GM18507 (cell line): ENCODE measurements at places on chromosomes 3 and 15.

- DNase-seq = no peak
These were observed 660.9 kb upstream of the CBLB start for GRCh38 chr3:106529738-106530137.

DNA sequence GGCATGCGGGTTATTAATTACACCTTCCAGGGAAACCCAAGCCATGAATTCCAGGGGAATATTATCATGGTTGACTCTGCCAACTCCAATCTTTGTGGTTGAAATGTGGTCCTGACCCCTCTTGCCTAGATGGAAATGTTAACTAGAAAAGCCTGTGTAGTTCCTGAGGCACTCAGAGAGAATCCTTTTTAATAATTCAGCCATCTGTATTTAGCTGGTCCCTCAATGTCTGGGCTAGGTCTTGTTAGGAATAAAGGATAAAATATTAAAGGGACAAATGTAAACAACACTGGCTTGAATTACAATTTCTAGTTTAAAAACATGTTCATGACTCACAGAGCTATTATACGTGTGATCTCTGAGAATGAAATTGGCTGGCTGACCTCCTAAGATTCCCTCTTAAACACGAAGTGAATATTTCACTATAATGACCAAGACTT is 435.2 kb upstream of the SUCLG2 start:
- DNase-seq = no peak

- no peak for DNase-seq
These were observed 102.4 kb upstream of the LRIG1 start for GRCh38 chr3:66603151-66603611.

DNA sequence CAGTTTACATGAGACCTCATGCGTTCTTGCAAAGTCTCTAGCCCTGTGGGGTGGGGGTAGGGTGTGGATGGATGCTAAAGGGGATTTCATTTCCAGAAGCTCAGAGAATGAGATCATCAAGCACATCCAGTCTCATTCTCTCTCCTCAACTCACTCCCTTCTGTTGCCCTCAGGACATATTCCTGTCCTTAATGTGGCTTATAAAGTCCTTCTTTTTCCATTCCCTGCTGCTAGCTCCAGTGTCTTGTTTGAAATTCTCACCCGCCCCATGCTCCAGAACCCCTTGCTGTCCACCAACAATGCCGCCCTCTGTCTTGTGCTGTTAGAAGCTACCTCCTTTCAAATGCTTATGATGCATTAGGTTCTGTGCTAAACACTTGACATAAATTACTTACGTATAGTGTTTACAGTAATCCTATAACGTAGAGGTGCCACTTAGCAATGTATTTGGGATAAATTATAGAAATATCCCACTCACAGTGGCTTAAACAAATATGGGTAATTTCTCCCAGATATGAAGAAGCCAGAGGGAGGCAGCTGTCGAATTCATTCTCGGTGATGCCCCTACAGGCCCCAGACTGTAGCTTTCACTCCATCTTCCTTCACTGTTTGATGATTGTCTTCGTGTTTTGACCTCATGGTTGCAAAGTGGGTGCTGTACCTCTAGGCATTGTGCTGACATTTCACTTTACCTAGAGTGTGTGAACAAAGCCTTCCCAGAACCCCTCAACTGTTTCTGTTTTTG is 273.1 kb upstream of the TBL1XR1 start:
- no peak for DNase-seq

DNA sequence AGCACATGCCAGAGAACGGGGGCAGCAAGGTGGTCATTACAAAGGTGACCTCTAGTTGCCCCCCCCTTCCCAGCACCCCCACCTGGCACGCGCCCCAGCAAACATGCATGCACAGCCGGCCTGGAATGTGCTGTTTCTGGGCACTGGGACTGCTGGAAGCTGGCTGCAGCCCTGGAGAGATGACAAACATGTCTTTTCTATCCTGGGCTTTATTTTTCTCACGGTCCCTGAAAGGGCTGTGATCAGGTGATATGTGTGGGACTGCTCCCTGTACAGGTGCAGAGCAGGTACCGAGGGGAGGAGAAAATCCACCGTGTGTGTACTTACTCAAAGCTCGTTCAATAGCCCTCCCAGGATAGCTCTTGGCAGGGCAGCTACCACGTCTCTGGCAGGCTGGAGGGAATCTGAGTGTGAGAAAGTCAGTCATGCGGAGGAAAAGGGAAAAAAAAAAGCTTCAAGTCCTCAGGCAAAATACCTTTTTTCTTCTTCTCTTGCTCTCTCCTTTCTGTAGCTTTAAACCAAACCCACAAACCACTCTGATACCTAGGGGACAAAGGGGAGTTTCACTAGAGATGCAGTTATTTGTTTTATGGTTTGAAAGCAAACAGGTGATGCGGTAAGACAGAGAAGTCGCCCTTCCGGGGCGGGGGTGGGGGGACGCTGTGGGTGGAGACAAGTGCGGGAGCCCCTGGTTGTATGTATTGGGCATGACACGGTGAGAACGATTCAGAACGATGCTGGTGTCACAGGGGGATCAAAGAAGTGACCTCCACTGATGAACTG is 5.0 kb upstream of the HES1 start:
- DNase-seq = no peak

DNA sequence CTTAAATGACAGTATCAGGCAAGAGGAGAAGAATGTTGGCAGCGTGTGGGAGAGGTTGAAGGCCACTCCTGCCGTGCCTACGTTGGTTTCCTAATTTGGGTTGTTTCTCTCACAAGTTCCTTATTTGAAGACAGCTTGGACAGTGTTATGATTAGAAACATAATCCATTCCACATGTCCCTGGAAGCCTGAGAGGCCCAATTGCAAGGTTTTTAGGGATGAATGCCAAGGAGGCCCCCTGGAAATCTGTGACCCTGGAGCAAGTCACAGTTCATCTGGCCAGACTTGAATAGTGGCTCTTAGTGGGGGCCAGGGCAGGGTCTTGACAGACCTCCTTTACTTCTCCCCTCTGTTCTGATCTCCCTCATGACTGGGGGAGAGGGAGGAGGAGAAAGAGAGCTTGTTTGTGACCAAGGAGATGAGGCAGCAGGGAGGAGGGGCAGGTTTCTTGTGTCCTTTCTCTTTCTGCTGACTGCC is 584.4 kb upstream of the TBL1XR1 start:
- DNase-seq = no peak

DNA sequence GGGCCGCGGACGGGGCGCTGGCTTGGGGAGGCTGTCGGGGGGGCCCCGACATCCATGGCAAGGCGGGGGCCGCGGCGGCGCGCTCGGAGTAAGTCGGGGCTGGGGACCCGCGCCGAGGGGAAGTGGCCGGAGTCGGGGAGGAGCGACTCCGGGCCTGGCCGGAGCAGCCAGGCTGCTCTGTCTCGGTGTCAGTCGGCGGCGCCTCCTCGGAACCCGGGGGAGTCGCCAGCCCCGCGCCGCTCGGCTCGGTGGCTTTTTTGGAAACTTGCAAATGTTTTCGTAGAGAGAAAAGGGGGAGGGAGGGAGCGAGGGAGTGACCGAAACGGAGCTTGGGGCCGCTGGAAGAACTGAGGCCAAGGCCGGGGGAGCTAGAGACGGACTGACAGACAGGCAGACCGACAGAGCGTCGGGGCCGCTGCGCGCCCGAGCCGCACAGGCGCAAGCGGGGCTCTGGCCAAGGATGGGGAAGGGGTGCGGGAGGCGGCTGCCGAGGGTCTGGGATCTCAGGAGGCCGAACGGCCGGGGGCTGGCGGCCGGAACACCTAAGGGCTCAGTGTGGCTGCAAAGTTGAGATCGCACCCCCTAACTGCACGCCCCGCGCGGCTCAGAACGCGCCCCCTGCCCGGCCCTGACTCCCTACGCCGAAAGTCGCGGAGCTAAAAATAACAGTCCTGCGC is 5.0 kb downstream of the PTH1R start:
- DNase-seq = no peak

- no peak for DNase-seq
These were observed 23.8 kb downstream of the ITGA11 start for GRCh38 chr15:68407886-68408881.

DNA sequence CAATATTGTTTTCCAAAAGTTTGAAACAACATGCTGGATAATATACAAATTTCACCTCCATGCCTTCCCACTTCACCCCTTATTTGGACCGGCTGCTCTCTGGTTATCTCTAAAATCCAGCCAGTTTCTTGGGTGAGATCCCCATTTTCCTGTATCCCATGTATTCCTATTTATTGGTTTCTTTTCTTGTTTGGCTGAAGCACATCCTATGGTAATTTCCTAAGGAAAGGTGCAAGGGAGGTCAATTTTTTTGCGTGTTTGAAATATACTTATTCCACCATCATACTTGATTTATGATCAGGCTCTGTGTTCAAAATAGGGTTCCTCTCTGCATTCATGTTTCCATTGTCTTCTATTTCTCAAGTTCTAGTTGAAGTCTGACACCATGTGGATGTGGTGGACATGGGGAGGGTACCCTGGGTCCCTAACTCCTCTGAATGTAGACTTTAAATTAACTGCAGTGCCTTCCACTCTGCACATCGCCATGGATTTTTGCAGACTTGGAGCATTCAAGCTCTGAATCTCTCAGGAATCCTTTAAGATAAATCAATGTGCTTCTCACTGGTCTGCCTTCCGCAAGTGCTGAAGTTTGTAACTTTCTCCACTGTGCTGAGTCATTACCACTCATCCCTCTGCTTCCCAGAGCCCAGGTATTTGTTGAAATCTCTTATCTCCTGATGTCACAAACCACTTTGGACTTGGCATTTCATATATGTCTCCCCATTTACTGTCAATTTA is 52.1 kb upstream of the TLE3 start:
- no peak for DNase-seq

DNA sequence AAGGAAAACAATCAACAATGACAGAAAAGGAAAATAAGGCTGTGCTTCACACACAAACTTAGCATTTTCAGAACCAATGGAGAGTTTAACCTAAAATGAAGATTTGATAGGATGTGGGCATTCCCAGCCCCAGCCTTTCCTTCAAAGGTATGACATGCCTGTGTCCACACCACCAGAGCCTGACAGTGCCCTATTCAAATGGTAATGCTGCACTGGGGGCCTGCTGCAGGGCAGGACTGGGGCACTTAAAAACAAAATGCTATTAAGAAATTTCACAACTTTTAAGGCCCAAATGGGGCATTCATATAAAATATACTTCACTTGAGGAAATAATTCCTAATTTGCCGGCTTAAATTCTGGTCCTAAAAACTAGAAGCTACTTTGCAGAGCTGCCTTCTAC is 30.9 kb upstream of the TKT start:
- no peak for DNase-seq

DNA sequence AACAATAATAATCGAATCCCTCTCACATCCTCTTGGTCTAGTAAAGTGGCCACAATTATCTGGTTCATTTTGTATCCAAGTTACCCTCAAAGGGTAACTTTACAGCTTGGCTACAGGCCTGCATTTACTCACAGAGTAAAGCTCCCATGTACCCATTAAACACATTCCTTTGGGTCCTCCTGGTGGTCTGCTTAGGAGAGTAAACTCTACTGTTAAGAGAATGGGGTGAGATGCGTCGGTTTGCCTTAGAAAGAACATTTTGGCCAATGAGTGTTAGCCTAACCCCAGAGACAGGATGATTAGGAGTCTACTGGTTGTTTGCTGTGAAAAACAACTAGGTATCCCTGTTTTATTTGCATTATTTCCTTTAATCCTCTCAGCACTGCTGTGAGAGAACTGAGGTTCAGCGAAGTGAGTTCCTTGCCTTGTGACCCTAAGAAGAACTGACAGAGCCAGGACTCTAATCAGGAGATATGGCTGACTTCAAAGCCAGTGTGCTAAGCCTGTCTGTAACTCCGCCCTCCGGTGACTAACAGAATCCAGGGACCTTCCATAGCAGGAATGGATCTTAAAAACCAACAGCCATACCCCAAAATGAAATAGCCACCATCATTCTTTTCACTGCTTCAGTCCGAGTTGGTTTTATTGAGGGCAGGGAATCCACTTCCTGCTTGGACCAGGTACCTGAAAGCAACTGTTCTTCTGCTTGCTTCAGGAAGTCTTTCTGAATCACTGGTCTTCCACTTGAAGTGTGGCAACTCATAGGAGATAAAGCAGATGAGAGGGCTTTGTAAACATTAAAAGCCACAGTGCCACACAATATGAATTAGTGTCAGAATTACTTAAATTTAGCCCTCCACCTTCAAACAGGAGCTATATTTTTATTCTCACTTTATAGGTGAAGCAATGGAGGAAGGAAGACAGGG is 317.3 kb upstream of the WNT5A start:
- no peak for DNase-seq

DNA sequence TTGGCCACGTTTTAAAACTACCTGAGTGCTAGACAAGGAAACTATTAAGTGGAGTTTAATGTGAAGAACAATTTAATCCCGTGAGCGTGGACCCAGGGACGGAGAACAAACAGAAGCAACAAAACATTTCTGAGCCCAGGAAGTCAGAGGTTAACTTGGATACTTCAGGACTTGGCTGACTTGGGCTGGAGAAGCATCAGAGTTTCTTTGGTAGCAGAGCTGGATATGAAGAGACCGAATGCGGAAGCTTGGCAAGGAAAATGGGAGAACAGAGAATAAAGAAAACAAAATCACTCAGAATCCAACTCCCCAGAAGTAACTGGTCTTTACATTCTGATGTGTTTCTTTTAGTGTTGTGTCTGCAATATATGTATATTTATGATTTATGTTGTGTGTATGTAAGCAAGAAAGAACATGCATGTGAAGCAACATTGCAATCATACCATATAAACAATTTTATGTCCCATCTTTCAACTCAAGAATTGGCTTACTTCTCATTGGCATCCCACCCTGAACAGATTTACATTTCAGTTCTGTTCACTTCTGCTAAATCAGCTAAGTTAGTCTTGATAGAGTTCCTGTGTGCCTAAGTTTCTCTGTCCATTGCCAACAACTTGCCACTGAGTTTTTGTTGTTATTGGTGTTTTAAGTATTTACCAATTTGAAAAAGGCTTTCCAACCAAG is 17.2 kb upstream of the PLOD2 start:
- DNase-seq = no peak

GRCh38 chr3:61889259-61889658 is 327.9 kb downstream of the PTPRG start:
- DNase-seq = no peak

GRCh38 chr3:12903000-12903800 is 61.8 kb upstream of the RPL32 start:
- DNase-seq = no peak

DNA sequence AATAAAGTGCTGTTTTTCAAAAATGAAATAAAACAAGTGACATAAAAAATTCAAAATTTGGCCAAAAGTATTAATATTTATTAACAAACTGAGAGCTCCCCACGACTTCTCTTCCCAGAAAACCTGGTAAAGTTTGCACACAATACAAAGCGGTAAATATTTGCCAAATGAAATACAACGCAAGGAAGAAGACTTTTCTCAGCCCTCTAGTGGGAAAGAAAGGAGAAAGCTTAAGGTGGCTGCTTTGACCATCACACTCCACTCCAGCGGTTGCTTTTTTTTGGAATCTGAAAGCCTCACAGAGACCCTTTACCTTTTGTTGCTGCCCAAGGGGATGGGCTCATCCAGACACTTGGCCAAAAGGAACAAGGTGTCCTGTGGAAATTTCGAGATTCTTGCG is 1.1 kb upstream of the GK5 start:
- DNase-seq = no peak

- no peak for DNase-seq
These were observed 12.9 kb upstream of the RASGRP1 start for GRCh38 chr15:38577424-38577987.

GRCh38 chr3:72229952-72230351 is 445.0 kb upstream of the PROK2 start:
- DNase-seq = no peak

- no peak for DNase-seq
These were observed 486 bp downstream of the CDIN1 start for GRCh38 chr15:36579792-36580431.

- no peak for DNase-seq
These were observed 25.4 kb downstream of the PLA2G4F start for GRCh38 chr15:42131006-42131405.

GRCh38 chr15:58957101-58957973 is 23.9 kb upstream of the SLTM start:
- peak; percentile 49 for DNase-seq
